ENCODE measurements at places on chromosomes 5 and 9.

GRCh38 chr9:106752581-106752980, 110.4 kb upstream of the ZNF462 start:
- no peak overlapping the region for H3K4me3 ChIP-seq
- DNase-seq: no peak
- no peaks in the 10 kb centered on the region for H3K4me1 ChIP-seq
- no peaks in the 10 kb centered on the region for H3K27me3 ChIP-seq
- no peak overlapping the region for H3K27ac ChIP-seq

- no peak for DNase-seq
- no peaks in the 10 kb centered on the region for H3K36me3 ChIP-seq
- H3K27me3 ChIP-seq: no peaks in the 10 kb centered on the region
- H3K4me1 ChIP-seq: no peaks in the 10 kb centered on the region
Measured at GRCh38 chr5:65141493-65141892, 340.2 kb downstream of the ADAMTS6 start.

GRCh38 chr9:129352146-129352865, 174.2 kb upstream of the IER5L start:
- DNase-seq: no peak
- H3K4me1 ChIP-seq: no peaks in the 10 kb centered on the region
- peak overlapping the region; percentile 74 for H3K27ac ChIP-seq
- H3K27me3 ChIP-seq: no peaks in the 10 kb centered on the region
- H3K36me3 ChIP-seq: no peaks in the 10 kb centered on the region

GRCh38 chr5:137901011-137901817, 12.0 kb downstream of the PKD2L2 start:
- no peak overlapping the region for H3K27ac ChIP-seq
- H3K27me3 ChIP-seq: no peaks in the 10 kb centered on the region
- H3K36me3 ChIP-seq: no peaks in the 10 kb centered on the region
- no peak overlapping the region for H3K4me3 ChIP-seq
- H3K4me1 ChIP-seq: no peaks in the 10 kb centered on the region

DNA sequence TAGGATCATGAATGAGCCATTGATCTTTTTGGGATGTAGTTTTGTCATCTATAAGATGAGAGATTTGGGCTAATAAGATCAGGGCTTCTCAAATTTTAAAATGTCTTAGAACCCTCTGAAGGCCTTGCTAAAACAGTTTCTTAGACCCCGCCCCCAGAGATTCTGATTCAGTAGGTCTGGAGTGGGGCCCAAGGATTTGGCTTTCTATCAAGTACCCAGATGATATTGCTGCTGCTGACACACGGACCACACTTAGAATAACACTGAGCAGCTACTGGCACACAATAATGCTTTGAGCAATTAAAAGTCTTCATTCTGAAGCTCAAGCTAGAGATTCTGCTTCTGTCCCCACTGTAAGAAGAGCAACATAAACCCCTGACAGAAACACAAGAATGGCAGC, 216.7 kb downstream of the SMARCA2 start:
- DNase-seq: no peak
- no peaks in the 10 kb centered on the region for H3K36me3 ChIP-seq
- H3K27me3 ChIP-seq: no peaks in the 10 kb centered on the region
- H3K4me1 ChIP-seq: no peaks in the 10 kb centered on the region
- H3K27ac ChIP-seq: peak overlapping the region; percentile 4

- no peak overlapping the region for H3K4me3 ChIP-seq
- DNase-seq: no peak
- H3K36me3 ChIP-seq: no peaks in the 10 kb centered on the region
- no peak overlapping the region for H3K27ac ChIP-seq
- no peaks in the 10 kb centered on the region for H3K4me1 ChIP-seq
Measured at GRCh38 chr9:38038307-38039089, 30.5 kb downstream of the SHB start.

DNA sequence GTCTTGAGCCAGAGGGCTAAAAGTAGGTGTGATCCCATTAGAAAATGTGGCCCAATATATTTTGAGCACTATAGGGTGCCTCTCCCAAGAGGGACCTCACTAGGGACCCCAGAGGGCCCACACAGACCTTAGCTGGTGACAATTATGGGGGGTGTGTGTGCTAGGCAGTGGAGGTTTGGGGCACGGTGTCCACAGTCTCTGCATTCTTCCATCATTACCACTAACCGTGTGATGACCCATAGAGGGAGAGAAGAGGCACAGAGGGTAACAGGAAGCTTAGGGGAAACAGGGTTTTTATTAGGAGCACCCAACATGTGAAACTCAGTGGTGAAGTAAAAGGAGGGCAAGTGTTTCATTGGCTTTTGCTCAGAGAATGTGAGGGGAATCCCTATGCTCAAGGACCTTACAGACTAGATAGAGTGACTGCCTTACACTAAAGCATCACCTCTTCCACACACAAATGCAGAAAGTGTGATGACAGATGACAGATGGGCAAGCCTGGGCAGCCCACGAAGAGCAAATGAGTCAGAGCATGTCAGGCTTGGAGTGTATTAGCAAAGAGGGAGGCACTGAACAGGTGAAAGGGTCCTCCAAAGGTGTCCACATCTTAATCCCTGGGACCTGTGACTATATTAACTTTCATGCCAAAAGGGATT, 2.5 kb upstream of the ACTL7A start:
- DNase-seq: no peak
- no peaks in the 10 kb centered on the region for H3K4me1 ChIP-seq
- H3K27me3 ChIP-seq: no peaks in the 10 kb centered on the region
- H3K27ac ChIP-seq: no peak overlapping the region
- no peak overlapping the region for H3K4me3 ChIP-seq

DNA sequence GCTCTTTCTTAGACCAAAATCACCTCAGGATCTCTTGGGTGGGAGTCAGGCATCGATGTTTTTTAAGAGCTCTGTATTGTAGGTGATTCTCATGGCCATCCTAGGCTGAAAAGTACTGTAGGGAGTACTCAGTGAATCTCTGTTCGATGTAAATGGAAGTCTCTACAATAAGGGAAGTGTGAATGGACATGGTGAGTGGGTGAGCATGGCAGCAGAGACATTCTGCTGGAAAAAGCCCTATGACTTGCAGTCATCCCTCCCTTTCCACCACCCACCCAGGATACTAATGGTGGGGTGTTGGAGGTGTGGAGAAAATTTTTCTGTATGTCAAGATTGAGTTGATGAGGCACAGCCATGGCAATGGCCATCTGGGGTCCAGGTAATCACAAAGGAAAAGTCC, 30.9 kb downstream of the ZNF366 start:
- no peak overlapping the region for H3K27ac ChIP-seq
- H3K27me3 ChIP-seq: no peaks in the 10 kb centered on the region
- H3K36me3 ChIP-seq: no peaks in the 10 kb centered on the region
- no peak overlapping the region for H3K4me3 ChIP-seq
- DNase-seq: no peak
- no peaks in the 10 kb centered on the region for H3K4me1 ChIP-seq

- no peak for DNase-seq
- peak overlapping the region; percentile 39 for H3K4me3 ChIP-seq
- no peak overlapping the region for H3K27ac ChIP-seq
- H3K36me3 ChIP-seq: no peaks in the 10 kb centered on the region
Measured at GRCh38 chr5:107146901-107147300, 523.8 kb downstream of the EFNA5 start.

DNA sequence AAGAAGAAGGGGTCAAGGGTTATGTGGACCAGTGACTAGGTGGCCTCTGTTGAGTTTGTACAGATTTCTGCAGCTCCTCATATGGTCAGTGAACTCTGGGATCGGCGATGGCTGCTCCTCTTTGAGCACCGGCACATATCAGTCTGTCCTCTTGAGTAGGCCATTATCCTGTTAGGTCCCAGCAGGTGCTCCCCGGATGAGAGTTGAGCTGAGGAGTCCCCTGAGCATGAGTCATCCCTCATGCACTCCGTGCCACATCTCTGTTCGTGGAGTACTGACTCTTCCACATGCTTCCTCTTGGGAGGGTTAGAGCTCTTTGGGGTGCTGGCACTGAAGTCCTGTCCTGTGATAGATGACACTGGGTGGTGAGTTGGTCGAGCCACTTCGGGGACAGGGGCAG, 143.7 kb downstream of the PTTG1 start:
- H3K36me3 ChIP-seq: no peaks in the 10 kb centered on the region
- DNase-seq: no peak
- H3K4me3 ChIP-seq: no peak overlapping the region

DNA sequence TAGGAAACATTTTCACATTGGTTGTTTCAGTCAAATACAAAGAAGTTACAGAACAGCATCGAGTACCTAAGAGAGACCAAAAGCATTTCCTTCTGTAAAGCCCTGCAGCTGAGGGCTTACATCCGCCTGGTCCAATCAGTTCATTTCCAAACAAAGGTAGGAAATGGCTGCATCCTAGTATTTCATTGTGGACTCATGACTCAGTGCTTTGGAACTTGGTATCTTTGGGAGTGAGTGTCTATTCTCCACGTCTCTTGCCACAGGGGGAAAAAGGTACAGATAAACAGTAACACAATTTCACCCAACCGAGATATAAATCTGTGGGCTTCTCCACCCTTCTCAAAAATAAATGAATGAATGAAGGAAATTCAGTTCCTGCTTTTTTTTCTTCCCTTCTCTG, 75.4 kb downstream of the NFIB start:
- DNase-seq: no peak
- no peaks in the 10 kb centered on the region for H3K27me3 ChIP-seq
- no peak overlapping the region for H3K4me3 ChIP-seq
- no peaks in the 10 kb centered on the region for H3K36me3 ChIP-seq
- peak overlapping the region; percentile 56 for H3K27ac ChIP-seq

DNA sequence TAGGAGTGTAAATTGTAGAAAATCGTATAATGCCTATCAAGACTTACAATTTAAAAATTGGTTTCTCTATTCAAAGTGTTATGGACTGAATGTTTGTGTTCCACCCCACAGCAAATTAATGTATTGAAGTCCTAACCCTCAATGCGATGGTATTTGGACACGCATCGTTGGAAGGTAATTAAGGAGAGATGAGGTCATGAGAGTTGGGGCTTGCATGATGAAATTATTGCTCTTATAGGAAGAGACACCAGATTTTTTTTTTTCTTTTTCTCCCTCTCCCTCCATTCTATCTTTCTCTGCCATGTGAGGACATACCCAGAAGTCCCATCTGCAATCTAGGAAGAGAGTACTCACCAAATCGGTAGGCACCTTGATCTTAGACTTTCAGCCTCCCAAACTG, 189.2 kb downstream of the MAN2A1 start:
- no peak overlapping the region for H3K27ac ChIP-seq
- no peaks in the 10 kb centered on the region for H3K27me3 ChIP-seq
- DNase-seq: no peak
- H3K36me3 ChIP-seq: no peaks in the 10 kb centered on the region
- no peak overlapping the region for H3K4me3 ChIP-seq

- no peaks in the 10 kb centered on the region for H3K4me1 ChIP-seq
- no peak for DNase-seq
- H3K36me3 ChIP-seq: no peaks in the 10 kb centered on the region
- H3K27ac ChIP-seq: no peak overlapping the region
Measured at GRCh38 chr9:37760416-37761161, 7.0 kb downstream of the TRMT10B start.
